ENCODE measurements at places on chromosomes 2 and 18.
A peak's percentile ranks its signal among the peaks of the same experiment; 100 is the strongest.

GRCh38 chr2:200863782-200864175 is 679 bp downstream of the CLK1 start:
- peak; percentile 33 for DNase-seq

- DNase-seq = peak; percentile 54
Measured at GRCh38 chr2:97707362-97708047, 5.9 kb upstream of the ZAP70 start.

DNA sequence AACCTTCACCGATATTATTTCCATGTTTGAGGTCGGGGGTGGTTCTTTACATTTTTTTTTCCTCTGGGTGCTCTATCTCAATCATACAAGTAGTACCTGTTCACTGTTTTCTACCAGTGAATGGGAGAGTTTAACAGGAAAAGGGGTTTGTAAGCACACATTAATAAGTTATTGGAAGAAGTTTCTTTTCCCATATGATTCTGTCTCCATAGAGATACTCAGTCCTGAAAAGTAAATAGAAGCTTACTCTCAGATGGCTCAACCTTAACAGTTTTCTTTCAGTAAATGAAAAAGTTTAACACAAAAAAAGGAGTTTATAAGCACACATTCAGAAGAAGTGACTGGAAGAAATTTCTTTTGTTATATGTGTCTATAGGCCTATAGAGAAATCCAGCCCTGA is 995.6 kb upstream of the SLC39A10 start:
- no peak for DNase-seq

DNA sequence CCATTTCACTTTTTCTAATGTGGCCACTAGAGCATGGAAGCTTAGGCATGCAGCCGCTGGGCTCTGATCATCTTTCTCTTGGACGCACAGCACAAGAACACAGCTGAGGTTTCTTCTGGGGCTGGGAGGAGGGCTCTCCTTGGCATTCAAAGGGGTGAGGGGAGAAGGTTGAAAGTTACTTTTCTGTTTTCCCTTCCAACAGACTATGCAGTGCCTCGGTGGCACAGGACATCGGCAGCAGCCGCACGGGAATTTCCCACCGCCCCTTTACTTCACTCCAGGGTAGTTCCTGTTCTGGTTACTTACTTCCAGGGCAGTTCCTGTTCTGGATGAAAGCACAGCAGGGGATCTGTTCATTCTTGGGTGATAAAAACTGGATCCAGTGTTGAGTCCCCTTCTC is 18.9 kb upstream of the MAL start:
- no peak for DNase-seq

DNA sequence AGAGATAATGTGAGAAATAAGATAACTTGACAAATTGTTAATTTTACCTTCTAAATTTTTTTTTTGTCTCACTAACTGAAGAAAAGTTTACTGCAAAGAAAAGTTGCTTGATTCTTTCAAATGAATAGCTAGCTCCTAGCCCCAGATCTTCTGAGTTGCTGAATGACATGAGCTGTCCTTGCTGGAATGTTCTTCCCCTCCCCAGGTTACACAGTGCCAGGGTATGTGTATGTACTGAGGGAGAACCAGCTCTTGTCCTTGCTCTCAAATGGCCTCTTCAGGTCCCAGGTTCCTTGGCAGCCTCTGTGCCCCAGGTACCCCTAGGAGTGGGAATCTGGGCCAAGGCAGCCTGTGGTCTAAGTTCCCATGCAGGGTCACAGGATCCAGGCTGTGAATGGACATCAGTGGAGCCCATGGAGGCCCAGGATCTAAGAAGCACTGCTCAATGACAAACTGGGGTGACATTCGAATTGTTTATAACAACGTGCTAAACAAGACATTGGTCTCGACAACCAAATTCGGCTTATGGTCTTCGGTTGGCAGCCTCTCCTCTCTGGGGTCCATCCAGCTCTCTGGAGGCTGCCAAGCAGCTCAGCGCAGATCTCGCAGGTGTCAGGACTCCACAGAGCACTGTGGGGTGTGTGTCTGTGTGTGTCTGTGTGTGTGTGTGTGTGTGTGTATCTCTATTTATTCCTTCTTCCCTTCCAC is 17.1 kb upstream of the INO80C start:
- DNase-seq = no peak

DNA sequence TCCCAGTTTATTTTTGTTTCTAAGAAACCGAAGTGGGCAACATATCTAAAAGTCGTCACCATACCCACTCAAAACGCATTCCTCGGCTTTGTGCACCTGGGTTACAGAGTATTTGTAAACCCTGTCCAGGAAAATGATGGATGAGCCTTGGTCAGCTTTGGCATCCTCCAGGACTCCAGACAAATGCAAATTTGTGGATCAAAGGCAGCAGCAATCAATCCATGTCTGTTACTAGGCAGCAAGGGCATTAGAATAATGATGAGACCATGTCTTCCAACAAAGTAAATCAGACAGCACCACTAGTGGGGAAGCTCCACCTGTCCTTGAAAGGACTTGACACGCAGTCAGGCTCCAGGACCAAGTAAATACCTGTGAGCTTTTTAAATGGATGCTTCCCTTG is 672.6 kb upstream of the GYPC start:
- no peak for DNase-seq

DNA sequence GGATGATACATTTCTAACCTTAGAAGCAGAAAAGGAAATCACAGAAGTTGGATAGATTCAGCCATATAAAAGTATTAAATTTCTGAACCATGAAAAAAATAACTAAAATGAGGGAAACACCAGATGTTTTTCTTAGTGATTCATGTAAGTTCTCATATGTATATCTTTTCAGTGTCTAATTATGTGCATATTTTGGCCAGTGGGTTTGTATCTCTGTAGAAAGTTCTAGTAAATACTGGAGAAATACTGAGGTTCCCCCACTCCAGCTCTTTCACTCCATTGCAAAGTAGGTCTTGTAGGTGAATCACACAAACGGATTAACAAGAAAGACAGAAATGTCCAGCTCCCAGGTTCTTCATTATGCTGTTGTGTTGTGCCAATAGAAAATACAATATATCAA is 222.3 kb downstream of the NEDD4L start:
- no peak for DNase-seq

GRCh38 chr2:226410247-226410835 is 389.3 kb downstream of the IRS1 start:
- no peak for DNase-seq

DNA sequence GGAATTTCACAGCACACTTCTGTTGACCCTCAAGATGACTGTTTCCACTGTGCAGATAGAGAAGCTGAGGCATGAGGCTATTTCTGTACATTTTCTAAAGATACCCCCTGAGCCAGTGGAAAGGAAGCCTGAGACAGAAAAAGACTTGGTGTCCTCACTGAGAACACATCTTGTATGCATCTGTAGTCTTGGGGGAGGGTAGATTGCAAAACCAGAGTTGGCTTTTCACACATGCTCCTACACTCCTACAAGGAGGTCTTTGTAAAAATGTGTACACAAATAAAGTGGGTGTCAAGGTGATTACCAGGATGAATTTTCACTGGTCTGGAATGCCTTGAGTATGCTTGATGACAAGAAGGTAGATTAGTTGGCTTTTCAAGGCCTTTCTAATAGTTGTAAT is 98.0 kb downstream of the KCTD18 start:
- DNase-seq = no peak

GRCh38 chr2:3728104-3729054 is 25.0 kb downstream of the DCDC2C start:
- DNase-seq = no peak

DNA sequence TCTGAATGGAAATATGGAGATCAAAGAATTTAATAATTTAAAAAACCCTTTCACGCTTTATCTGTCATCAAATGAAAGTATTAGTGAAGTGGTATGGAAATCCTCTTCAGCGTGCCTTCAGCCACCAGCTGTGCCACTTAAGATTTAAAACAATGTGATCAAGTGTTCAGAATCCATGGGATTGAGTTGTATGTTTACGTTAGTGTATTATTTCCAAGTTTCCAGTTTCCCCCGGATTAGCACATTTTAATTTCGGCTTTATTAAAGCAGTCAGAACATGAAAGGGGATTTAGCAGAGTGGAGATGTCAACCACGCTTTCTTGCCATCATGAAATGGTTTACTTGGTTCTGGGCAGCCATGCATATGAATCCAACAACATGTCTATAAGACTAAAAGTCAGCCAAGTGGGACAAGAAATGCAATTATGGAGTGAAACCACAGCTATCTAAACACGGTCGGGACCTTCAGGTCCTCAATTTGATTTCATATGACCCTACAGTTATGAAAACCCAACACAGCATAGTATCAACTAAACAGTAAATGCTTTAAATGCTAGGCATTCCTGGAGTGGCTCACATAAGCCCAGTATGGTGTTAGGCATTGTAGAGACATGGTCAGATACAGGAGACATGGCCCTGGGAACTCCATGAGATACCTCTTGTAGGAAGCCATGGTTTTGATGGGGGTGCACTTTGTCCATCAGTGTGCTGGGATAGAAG is 224.9 kb upstream of the EPAS1 start:
- no peak for DNase-seq

DNA sequence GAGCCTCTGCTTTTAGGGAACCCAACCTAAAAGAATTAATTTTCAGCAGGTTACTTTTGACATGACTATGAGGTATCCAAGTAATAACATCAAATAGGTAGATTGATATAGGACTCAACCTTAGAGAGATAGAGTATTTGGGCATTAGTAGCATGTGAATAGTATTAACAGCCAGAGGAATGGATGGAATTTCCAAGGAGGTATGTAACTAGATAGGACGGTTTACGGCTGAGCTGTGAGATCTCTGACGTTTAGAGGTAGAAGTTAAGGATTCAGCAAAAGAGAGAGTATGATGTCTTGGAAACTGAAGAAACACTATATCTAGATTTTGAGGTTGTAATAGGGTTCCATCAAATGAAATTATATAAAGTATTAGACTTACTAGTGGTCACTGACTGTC is 70.3 kb downstream of the HNMT start:
- no peak for DNase-seq

DNA sequence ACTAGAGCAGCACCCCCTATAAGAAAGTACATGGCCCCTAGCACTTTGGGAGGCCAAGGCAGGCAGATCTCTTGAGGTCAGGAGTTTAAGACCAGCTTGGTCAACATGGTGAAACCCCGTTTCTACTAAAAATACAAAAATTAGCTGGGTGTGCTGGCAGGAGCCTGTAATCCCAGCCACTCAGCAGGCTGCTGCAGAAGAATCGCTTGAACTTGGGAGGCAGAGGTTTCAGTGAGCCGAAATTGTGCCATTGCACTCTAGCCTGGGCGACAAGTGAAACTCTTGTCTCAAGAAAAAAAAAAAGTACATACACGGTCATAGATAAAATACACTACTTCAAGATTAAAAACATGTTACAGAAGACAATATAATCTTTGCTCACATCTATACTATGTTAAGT is 63.8 kb downstream of the RAPH1 start:
- DNase-seq = no peak

DNA sequence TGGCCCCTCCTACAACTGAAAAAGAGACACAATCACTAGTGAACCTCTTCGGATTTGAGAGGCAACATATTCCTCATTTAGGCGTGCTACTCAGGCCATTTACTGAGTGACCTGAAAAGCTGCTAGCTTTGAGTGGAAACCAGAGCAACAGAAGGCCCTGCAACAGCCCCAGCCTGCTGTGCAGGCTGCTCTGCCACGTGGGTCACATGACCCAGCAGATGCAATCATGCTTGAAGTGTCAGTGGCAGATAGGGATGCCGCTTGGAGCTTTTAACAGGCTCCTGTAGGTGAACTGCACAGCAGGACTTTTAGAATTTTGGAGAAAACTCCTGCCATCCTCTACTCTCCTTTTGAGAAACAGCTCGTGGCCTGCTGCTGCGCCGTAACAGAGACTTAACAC is 578.6 kb upstream of the RAB6C start:
- no peak for DNase-seq

DNA sequence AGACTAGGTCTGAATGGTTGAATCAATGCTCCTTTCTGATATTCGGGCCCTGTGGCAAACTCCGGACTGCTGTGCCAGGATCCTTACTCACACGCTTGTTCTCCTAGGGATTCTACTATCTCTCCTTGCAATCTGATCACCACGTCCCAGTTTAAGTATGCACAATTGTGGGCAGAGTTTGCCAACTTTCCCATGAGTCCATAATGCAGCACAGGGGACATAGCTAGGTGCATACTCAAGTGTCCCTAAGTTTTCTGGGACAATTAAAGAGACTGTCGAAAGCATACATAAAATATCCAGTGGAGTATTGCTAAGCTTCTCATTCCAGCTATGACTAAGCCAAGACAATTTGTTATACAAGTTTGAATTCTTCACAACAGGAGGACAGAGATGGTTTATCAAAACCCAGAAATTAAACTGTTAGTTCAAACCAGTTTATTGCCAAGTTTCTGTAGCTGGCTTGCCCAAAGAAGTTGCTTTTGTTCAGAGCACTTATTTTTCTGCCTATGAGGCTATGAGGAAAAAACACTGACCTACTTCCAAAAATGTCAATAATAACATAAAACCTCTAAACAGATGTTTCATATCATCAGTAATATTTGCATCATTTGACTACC is 136.1 kb downstream of the EXOC6B start:
- DNase-seq = no peak

- no peak for DNase-seq
Measured at GRCh38 chr2:177010861-177011260, 201.7 kb upstream of the HNRNPA3 start.

- no peak for DNase-seq
Measured at GRCh38 chr2:56589194-56589593, 405.4 kb downstream of the CCDC85A start.

DNA sequence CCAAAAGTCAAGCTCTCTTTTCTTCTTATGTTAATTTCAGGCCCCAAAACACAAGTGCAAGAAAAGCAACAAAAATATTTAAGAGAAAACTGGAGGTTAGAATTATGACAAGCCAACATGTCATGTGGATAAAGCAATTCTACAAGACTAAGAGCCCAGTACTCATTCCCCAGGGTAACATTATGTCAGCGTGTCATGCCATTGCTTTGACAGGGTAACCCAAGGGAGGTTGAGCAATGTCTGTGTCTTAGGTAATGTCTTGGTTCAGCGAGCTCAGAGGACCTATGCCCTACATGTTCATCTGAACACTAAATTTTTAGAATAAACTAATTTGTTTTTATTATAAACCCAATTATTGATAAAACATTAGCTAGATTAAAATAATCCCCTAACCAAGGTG is 173.2 kb upstream of the ZNF804A start:
- DNase-seq = no peak

Measured in colonic mucosa (tissue), 4 donors.